ENCODE measurements at places on chromosomes 7 and 10. TPM values are rescaled to one million over a fixed set of nuclear protein-coding genes. Genes with fewer than 3 reads are reported as not detected.

CNNM1 gene
- 2.4 TPM for total RNA-seq

SORCS1 gene
- 11.5 TPM for total RNA-seq

TBXAS1 gene
- not detected for total RNA-seq

DNA sequence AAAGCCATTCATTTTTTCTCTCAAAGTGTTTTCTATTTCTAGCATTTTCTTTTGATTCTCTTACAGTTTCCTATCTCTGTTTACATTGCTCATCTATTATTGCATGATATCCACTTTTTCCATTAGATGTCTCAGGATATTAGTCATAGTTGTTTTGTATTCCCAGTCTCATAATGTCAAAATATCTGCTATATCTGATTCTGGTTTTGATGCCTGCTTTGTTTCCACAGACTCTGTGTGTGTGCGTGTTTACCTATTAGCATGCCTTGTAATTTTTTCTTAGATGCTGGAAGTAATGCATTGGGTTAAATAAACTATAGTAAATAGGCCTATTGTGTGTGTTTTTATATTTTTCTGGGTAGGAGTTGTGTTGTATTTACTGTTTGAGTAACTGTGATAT lies 1126.3 kb downstream of the SORCS1 start:
- ATAC-seq: no peak
